Islet precursor cell (in vitro differentiated cells): ENCODE measurements at places on chromosomes 2 and 18.

- no peak for DNase-seq
Observed at GRCh38 chr2:45637440-45637839, 14.0 kb upstream of the PRKCE start.

- no peak for DNase-seq
Observed at GRCh38 chr2:209121691-209122090, 302.2 kb upstream of the MAP2 start.

- no peak for DNase-seq
Observed at GRCh38 chr2:55165626-55166025, 66.5 kb downstream of the CLHC1 start.

DNA sequence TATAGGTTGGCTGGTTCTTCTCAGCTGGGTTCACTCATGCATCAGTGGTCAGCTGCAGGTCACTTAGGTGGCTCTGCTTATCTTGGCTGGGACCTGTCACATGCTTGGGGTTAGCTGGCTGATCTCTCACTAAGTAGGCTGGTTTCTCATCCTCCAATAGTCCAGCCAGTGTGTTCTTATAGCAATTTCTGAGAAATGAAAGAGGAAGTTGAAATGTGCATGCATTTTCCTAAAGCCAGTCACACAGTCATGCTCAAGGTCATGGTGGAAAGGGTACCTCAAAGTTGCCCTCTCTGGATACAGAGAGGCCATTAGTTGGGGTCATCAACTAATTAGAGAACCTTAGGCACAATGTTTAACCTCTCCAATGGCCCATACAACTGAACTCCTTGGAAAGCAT lies 64.4 kb downstream of the KLHL29 start:
- DNase-seq: no peak

- DNase-seq: no peak
Observed at GRCh38 chr2:29706171-29706720, 215.1 kb downstream of the ALK start.

- peak; percentile 26 for DNase-seq
Observed at GRCh38 chr2:236945431-236946016, 140.2 kb upstream of the COPS8 start.

GRCh38 chr2:231395188-231396057 lies at the start of gene B3GNT7:
Gene B3GNT7 (plus strand): TSS chr2:231395710. CDS start chr2:231395804, 94 bp downstream.
- peak; percentile 61 for DNase-seq

GRCh38 chr2:217218269-217219163 lies 358.7 kb upstream of the TNP1 start:
- DNase-seq: peak; percentile 63
